ENCODE measurements at places on chromosomes 12 and 14.
A peak's percentile ranks its signal among the peaks of the same experiment; 100 is the strongest.

DNA sequence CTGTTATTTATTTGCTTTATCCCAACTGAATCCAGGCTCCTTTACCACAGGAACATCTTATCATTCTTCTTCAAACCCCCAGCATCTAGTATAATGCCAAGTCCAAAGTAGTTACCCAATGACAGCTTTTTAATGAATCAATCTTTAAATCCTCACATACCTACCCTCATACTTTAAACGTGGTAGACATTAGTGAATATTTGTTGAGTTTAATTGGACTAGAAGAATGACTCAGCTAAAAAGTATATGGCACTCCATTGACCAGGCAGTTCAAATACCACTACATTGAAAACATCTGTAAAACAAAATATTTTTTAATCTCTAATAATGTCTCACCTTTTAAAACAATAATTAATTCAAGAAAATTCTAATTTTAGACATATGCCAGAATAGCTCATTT is 98.1 kb downstream of the ZFC3H1 start:
- DNase-seq: no peak

GRCh38 chr14:86501611-86502010 is 971.7 kb downstream of the FLRT2 start:
- no peak for DNase-seq

GRCh38 chr12:2212971-2213869 is 160.4 kb downstream of the CACNA1C start:
- DNase-seq: peak; percentile 35

- no peak for DNase-seq
Measured at GRCh38 chr12:26195250-26195640, at the start of gene SSPN. Gene SSPN, plus strand, starts transcription at chr12:26195573. Its CDS starts 100 bp downstream, at chr12:26195673.

- no peak for DNase-seq
Measured at GRCh38 chr12:94677778-94678177, 27.4 kb upstream of the TMCC3 start.

DNA sequence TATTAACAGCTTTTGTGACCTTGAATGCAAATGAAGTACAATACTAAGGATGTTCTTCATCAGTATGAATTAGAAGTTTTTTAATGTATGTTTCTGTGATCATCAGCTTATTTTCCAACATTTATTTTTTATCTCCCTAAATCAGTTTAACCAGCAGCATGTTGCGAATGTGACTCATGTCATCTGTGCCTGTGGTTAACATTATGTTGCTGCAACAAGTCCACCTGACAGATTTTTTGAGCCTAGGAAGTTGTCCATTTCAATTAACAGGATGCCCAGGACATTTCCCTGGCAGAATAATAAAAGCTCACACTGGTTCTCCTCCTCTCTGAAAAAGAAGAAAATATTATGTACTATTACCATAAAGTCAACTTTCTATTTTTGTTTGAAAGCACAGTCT is 155.5 kb downstream of the SYT1 start:
- DNase-seq: no peak

DNA sequence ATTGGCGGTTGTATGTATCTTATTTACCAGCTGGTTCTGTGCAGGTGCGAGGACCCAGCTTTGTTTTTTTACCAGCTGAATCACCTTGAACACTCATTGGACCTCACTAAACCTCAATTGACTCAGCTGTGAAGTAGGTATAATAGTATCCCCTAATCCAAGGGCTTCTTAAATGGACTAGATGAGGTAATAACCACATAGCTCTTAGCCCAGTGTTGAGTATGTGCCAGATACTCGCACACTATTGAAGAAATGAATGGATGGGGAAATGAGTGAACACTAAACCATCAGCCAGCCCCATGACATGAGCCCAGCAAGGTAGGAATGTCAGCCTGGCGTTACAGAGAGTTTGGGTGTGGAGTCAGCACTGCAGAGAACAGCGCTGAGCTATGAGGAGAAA is 79.7 kb downstream of the RIMBP2 start:
- no peak for DNase-seq

- no peak for DNase-seq
Measured at GRCh38 chr14:64337888-64338615, 43.9 kb upstream of the ESR2 start.

DNA sequence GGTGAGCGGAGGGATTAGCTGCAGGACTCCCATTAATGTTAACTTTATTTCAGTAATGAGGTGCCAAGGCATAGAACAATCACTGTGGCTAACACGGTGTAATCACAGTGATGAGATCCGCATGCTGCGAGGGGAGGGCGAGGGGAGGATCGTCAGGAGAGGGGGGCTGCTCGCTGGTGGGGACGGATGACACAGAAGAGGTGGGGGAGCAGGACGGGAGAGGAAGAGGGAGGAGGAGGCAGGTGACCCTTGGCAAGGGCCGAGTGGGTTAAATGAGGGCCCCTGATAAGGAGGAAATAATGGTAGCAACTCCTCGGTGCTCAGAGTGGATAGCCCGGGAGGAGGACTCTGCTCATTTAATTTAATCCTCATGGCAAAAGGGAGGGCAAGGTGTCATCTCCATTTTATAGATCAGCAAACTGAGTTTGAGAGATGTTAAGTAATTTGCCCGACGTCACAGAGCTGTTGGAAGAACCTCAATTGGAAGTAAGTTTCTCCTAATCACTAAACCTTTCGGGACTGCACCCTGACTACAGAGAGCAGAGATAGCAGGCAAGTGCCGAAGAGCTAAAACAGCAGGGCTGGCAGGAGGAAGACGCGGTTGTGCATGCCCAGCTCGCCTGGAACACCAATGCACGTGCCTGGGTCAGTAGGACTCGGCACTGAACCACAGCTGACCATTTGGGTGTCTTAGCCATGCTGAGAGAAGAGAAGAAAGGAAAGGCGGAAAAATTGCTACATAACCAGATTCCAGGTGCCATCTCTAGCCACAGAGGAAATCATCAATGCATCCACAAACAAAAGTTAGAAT is 43.0 kb downstream of the SPRING1 start:
- no peak for DNase-seq

DNA sequence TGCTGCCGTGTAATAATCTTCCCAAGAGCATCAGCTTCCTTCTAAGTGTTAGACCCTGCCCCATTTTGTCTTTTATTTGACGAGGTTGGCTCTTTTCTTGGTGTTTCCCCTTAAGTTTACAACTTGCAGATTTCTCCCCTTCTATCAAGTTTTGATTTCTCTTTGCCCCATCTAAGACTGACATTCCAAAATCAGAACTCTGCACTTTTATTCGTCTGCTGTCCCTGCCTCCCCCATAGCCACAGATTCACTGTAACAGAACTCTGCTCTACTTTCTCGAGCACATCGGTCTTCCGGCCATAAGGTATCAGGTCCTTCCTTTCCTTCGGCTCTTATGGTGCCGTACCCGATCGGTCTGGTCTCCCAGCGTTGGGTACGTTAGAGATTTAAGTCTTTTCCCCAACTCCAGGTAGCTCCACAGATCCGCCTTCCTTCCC is 563 bp downstream of the DCP1B start:
- DNase-seq: peak; percentile 14

Data from cerebellar nuclear complex (tissue), 1 donor.